Activated CD8-positive, alpha-beta memory T cell treated with anti-CD3 and anti-CD28 coated beads for 1 hour (primary cell): ENCODE measurements at places on chromosomes 1 and 21.

- DNase-seq: no peak
Measured at GRCh38 chr1:101139821-101140718, 96.7 kb upstream of the S1PR1 start.

GRCh38 chr1:91031081-91031480 is 9.2 kb upstream of the ZNF644 start:
- DNase-seq: no peak

- DNase-seq: no peak
Measured at GRCh38 chr21:27192281-27192949, 225.5 kb upstream of the ADAMTS5 start.

- DNase-seq: no peak
Measured at GRCh38 chr1:52414942-52415341, 10.5 kb downstream of the PRPF38A start.

DNA sequence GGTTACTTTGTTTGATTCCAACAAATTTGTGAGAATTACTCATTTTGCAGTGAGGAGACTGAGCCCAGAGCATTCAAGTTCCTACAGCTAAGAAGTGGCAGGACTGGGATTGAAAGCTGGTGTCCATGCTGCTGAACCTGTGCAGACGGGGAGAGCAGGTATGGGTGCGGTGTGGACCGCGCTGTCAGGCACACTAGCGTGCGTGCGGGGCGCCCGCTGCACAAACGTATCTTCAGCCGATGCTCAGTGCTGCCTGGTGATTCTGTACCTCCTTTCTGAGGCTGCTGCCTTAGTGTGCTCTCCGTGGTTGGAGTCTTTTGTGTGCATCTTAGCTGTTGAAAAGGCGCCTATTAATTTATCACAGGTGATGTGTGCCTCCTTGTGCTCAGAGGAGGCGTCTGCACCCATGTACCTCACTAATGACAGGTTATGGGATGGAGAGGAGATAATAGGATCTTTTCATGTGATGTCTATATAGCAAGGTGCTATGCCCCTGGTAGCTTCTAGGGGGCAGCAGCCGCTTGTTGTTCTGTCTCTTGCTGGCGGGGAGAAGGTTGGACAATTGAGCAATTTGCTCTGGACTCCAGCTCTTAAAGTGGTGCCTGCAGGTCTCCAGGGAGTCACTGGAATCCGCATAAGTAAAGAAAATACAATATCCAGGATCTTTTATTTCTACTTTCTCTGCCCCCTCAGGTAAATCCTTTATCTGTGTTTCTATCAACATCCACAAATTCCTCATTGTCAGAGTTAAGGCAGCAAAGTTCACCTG is 32.5 kb downstream of the PEX14 start:
- no peak for DNase-seq

DNA sequence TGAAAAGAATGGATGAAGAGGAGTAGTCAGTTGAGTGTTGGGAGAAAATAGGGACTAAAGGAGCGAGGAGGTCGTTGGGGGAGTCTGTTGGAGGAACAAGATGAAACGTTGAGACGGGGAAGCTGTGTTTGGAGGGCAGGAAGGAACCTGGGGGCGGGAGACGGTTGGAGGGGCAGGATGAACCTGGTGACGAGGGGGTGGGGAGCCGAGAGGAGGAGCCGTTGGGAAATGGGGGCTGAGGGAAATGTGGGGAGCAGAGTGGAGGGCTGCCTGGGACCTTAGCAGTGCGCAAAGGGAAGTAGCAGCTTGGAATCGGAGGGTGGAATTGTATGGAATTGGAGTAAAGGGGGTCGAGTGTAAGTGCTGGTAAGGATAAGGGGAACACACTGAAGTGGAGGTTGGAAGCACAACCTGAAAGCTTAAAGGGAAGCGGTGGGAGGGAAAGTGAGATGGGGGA is 630 bp downstream of the MTF2 start:
- no peak for DNase-seq

DNA sequence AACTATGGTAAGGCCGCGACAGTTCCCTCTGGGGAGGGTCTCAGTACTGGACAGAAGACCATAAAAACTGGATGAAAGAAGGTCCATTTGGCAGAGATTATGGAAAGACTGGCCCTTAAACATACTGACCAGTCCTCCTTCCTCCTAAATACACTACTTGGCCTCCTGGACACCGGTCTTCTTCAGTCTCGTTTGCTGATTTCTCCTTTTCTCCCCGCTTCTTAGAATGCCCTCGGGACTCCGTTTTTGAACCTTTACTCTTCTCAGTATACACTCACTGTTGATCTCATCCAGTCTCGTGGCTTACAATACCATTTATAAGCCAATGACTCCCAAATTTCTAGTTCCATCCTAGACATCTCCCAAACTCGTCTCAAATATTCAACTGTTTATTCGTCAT is 694 bp upstream of the MRPL9 start:
- DNase-seq: no peak

- DNase-seq: no peak
Measured at GRCh38 chr1:119075614-119076013, 64.8 kb downstream of the WARS2 start.

DNA sequence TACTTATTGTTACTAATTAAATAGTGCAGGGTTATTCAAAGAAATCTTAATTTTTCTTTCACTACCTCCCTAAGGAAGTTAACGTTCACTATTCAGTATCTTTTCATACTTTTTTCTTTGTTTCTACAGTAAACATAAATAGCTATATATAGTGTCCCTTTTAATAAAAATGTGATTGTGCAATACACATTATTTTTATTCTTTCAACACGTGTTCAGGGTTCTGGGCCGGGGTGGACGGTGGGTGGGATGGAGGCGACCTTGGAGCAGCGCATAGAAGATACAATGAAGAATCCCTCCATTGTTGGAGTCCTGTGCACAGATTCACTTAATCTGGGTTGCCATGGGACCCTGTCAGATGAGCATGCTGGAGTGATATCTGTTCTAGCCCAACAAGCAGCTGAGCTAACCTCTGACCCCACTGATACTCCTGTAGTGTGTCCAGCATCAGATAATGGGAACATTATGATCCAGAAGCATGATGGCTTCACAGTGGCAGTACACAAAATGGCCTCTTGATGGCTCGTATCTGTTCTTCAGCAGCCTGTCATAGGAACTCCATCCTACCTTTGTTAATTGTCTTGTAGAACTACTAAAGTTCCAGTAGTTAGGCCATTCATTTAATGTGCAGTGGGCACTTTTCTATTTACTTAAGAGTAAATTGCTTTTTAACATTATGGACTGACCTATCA is 155.9 kb upstream of the L1TD1 start:
- DNase-seq: no peak

GRCh38 chr21:40964691-40965090 is 117.7 kb upstream of the DSCAM start:
- no peak for DNase-seq

DNA sequence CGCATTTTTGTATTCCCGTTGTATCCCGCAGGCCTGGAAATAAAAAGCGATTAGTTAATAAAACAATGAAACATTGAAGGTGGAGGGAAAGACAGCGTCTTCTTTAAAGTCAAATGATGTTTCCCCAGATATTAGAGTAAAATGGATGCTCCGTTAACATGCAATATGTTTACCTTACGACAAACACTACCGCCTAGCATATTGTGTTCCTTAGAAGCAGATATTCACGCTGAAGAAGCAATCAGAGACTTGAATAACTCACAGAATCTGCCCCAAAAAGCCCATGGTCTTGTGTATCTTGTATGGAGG is 583 bp upstream of the B4GALT3 start:
- DNase-seq: no peak
